Activated naive CD8-positive, alpha-beta T cell treated with anti-CD3 and anti-CD28 coated beads for 36 hours (primary cell): ENCODE measurements at places on chromosomes 5 and 9.

DNA sequence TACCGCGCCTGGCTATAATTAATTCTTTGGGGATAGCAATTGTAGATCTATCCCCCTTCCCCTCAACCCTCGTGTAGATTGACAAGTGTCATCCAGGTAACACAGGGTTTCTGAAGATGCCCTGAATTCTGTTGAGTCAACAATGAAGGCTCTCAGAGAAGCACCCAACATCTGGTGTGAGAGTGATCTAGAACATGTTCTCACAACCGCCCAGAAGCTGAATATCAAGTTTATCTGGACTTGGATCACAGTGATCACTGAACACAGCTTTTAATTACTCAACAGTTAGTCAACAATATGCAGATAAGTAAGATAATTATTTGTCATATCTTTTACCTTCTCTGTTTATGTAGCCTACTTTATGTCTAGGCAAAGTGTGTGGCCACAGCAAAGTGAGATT is 204.2 kb upstream of the RGMB start:
- no peak for DNase-seq

DNA sequence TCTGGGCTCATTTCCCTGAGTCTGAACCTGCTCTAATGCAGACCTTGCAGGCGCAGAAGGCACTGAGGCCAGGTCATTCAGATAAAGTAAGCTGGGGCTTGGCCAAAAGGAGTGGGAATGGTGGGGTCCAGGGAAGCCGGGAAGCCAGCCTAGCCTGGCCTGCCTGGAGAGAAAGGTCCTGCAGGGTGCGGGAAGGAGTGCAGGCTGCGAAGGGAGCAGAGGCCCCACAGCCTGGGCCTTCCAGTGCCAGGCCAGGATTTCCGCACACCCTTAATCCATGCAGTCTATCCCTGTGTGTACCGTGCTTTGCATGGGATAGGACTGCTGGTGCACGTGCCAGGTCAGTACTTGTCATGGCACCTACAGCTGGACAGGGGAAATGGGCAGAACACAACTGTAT is 3.6 kb upstream of the STING1 start:
- no peak for DNase-seq

- no peak for DNase-seq
Measured at GRCh38 chr9:86324308-86324707, 29.9 kb downstream of the TUT7 start.

DNA sequence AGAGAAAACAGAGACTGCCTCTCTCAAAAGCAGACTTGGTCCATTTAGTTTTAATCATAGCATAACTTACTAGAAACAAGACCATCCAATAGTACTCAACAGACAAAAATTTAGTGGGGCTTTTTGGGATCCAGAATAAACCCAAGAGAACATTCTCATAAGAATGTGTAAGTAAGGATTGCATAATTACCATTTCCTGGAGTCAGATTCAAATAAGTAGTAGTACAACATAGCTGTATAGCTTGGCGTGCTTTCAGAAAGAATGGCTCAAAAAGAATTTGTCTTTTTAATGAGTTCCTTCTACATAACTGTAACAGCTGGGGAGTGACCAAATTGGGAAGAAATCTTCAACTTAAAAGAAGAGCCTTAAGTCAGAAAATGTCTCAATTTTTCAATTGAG is 145.4 kb downstream of the DENND1A start:
- no peak for DNase-seq

- no peak for DNase-seq
Measured at GRCh38 chr9:73269430-73270101, 117.9 kb downstream of the ANXA1 start.
